Adrenal gland (tissue), 19 donors: ENCODE measurements at places on chromosomes 5 and 9. TPM values are rescaled to one million over a fixed set of nuclear protein-coding genes. Genes with fewer than 3 reads are reported as not detected.

The NEUROG1 gene
- not detected for total RNA-seq

The ENG gene
- 126 TPM for total RNA-seq

The ATP10B gene
- 0.17 TPM for total RNA-seq

The TMEM252 gene
- not detected for total RNA-seq

The LHX6 gene
- total RNA-seq, result 3.6 TPM

The PLPP7 gene
- 19.0 TPM for total RNA-seq

- DNase-seq, result no peak
Observed at GRCh38 chr5:140348104-140348503, 1.7 kb upstream of the HBEGF start.

- no peak for DNase-seq
Observed at GRCh38 chr9:95029720-95030119, 287.8 kb downstream of the FANCC start.

DNA sequence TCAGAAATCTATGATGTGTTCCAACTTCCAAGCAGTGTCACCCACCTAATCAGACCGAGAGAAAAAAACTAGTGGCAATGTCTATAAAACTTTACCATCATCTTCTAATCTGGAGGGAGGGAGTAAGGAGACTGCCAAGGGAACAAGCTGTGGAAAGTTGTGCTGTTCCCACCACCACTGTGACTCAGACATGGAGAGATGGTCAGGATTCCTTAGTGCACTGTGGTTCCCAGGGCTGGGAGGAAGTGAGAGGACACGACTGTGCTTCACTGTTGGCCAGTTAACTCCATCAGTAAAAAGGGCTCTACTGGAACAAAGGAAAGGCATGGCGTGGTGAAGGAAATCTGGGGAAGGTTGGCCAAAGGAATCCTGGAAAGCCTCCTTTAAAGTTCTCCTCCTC is 18.8 kb downstream of the TICAM2 start:
- DNase-seq, result no peak

- no peak for DNase-seq
Observed at GRCh38 chr9:78400496-78400895, 103.6 kb downstream of the PSAT1 start.

DNA sequence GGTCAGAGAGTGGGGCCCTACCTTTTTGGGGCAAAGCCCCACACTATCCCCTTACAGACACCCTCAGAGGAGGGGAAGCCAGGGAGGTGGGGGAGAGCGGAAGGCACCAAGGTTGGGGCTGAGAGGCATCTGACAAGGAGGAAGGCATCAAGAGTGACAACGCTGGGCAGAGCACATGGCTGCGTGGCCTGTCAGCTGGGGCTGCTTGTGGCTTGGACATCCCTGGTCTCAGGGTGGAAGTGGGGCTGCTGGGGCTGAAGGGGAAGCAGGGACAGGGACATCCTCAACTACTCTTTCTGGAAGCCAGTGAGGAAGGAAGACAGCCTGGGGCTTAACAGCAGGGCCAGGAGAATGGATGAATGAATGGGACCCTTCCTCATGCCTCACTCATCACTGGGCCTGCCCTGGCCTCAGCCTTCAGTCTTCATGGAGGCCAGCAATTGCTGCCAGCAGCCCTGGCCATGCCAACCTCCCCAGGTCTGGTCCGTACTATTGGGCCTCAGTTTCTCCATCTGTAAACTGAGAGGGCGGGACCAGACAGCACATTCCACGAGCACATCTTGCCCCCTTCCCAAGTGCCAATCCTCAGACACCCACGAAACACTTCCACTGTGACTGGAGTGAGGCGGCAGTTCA is 993 bp upstream of the RALGDS start:
- peak; percentile 50 for DNase-seq

DNA sequence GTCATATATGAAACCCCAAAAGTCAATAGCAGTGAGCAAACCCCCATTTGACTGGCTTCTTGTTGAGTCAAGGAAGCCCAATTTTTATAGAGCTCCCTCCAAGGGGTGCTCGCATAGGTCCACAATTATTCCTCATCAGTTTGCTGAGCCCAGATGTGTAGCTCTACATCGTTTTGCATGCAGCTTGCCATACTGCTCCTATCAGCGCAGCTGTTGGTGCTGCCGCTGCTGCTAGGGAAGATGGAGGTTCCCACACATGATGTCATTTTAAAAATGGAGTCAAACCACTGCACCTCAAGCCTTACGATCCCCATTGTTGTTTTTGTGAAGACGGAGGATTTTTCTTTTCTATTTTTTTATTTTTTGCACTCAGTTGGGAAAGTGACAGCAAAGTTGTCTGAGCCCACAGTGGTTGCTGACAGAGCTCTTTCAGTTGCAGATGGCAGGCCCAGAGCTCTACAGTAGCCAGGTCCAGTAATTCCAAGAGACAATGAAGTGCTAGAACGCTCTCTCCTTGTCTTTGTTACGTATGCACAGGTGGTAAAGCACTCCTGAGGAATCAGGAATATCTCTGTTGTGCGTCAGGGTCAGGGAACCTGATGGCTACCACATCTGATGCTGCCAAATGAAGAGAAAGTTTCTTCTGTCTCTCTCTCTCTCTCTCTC is 23.2 kb upstream of the C5orf63 start:
- DNase-seq, result no peak

DNA sequence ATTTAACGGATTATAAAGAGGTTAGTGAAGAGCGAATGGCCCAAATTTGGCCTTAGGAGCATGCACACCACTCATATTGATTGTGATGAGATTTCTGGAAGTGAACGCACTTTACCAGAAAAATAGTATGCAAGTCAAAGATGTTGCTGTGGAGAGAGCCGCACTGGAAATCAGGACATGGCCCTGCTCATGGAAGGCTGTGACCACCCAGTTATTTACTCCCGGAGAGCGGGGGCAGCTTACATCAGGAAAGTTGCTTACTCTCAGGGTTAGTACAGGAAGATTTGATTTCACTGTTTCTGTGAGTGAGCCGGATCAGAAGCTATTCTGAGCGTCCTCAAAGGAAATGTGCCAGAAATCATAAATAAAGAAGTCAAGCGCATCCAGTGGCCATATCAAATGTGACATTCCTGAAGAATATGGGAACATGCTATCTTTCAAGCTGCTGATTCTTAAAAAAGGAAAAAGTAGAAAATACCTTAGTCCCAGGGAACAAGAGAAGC is 42.9 kb upstream of the STRBP start:
- no peak for DNase-seq

DNA sequence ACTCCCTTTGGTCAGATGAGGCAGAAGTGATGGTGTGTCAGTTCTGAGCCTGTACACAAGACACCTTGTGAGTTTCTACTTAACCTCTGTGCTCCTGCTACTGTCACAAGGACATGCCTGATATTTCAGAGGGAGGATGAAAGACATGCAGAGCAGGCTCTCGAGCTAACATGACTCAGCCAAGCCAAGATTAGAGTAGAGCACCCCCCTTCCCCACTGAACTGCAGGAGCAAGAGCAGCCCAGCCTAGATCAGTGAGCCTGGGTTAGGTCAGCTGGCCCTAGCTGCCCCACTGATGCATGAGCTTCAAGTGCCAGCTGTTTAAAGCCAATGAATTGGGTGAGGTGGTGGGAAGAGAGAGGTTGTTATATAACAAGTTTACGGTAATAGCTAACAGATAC is 36.7 kb downstream of the BRINP1 start:
- no peak for DNase-seq

DNA sequence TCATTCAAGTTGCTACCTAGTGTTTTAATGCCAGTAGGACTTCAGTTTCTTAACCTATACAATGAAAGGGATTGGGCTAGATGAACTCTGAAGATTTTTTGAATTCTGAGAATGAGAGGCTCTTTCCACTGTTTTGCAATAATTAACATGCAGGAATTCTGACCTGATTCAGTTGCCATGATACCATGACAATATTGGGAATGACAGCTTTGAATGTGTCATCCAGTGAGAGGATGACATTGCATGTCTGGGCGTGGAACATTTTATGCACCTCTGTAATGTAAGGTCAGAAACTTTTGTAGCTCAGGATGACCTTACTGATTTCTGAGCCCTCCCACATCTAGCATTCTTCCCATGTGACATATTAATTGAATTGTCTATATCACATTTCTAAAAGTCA is 30.6 kb upstream of the SPINK5 start:
- no peak for DNase-seq

DNA sequence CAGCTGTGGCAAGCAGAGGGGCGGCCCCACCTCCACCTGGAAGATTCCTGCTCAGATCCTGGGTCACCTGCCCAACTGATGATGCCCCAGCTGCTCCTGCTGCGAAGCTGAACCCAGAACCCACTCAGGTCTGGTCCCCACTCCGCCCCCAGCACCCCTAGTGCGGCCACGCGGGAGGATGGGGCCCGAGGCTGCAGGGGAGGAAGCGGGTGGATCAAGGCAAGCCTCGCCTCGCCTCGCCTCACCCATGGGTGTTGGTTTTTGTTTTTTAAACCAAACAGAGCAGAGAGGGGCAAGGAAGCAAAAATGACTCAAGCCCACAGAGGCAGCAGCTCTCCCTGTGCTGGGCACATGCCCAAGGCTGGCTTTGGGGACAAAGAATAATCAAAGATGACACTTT is 23.2 kb downstream of the ABO start:
- DNase-seq, result no peak
